ENCODE measurements at places on chromosomes 6 and 20.
A peak's percentile ranks its signal among the peaks of the same experiment; 100 is the strongest.

GRCh38 chr6:5634525-5634924 is 372.2 kb downstream of the NRN1 start:
- DNase-seq: no peak

- DNase-seq: peak; percentile 58
Observed at GRCh38 chr6:44151348-44152108, 7.1 kb upstream of the CAPN11 start.

GRCh38 chr6:9140172-9140571 is 704.8 kb upstream of the SLC35B3 start:
- DNase-seq: no peak

GRCh38 chr6:105795913-105796517 is 290.1 kb upstream of the PRDM1 start:
- no peak for DNase-seq

- DNase-seq: no peak
Observed at GRCh38 chr6:132675749-132676148, 16.8 kb upstream of the TAAR1 start.

GRCh38 chr6:152094992-152095592 is 287.6 kb downstream of the ESR1 start:
- DNase-seq: peak; percentile 100

DNA sequence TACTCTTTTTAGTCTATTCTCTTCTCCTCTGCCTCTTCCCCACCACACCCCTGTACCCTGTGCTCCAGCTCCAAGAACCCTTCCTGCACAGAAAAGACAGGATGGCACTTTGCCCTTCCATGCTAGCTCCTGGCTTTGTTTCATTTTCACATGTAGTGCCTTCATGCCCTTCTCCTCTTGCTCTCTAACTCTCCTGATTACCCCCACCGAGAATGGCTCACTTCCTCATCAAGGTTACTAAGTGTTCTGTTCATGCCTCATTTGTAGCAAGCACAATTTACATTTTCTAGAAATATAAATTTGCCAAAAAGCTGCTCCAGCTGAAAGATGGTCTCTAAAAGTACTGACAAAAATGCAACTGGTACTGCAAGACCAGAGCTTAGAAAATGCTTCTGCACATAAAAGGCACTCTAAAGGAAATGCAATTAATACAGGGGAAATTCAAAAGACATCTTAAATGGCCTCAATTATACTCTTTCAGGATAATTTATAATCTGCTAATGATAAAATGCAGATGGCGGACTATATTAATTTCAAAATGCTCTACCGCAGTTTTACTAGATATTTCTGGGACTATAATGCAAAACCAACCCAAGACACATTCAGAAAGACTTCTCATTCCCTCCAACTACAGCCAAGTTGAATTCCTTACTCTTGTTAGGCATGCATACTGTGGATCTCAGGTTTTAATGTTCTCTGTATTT is 570.2 kb downstream of the PRKN start:
- DNase-seq: no peak

GRCh38 chr6:143015300-143015706 is 45.4 kb upstream of the AIG1 start:
- no peak for DNase-seq

- no peak for DNase-seq
Observed at GRCh38 chr6:136016228-136017225, 165.0 kb downstream of the PDE7B start.

DNA sequence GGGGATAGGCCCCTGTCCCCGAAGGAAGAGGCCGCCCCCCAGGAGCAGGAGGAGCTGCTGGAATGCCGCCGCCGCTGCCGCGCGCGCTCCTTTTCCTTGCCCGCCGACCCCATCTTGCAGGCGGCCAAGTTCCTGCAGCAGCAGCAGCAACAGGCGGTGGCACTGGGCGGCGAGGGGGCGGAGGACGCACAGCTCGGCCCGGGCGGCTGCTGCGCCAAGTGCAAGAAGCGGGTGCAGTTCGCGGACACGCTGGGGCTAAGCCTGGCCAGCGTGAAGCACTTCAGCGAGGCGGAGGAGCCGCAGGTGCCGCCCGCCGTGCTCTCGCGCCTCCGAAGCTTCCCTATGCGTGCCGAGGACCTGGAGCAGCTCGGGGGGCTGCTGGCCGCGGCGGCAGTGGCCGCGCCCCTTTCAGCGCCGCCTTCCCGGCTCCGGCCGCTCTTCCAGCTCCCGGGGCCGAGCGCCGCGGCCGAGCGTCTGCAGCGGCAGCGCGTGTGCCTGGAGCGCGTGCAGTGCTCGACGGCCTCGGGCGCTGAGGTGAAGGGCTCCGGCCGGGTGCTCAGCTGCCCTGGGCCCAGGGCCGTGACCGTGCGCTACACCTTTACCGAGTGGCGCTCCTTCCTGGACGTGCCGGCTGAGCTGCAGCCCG is 630 bp downstream of the PPP1R3G start:
- DNase-seq: peak; percentile 44

GRCh38 chr6:161636882-161637430 is 363.1 kb upstream of the AGPAT4 start:
- no peak for DNase-seq

DNA sequence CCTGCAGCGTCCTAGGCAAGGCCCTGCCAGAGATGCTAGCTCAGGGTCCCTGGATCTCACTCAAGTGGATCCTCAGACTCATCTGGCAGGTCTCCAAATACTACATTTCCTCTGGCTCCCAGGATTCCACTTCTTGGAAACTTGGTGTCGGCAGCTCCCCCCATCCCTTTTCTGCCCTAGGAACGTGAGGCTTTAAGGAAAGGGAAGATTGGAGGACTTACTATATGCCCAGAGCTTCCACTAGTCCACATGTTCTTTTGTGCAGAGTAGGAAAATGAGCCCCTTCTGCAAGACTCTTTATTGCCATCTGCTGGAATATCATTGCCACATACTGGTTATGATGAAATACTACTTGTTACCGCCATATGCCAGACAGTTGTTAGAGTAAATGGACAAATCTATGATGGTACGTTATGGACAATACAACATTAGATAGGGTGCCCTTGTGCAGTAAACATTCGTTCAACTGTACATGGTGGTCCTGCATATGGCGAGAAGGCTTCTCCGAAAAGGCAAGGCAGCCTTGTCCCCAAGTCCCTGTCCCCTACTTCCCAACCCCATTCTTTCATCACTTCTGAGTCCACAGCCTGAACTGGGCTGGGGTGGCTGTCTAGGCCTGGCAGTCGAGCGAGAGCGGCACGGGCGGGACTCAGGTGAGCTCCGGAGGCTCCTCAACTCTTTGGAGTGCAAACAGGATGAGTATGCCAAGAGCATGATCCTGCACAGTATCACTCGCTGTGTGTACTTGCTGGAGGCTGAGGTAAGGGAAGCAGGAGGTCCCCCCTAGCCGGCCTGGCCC is 780 bp downstream of the ARMC12 start:
- DNase-seq: peak; percentile 89

DNA sequence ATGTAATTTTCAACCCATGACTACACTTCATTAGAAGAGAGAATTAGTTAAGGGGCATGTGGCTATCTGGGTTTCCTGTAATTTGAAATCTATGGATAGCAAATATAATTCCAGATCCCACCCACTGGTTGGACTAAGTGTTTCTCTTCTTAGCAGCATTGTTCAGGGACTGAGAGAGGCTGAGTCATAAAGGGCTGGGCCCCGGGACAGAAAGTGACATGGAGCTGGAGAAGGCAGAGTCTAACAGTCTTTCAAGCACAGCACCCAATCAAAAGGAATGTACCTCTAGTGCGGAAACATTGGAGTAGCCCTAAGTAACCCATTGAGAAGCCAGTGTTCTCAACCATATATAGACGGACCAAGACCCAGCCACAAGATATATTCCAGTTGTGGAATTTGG is 363.9 kb downstream of the DHX35 start:
- DNase-seq: no peak

- no peak for DNase-seq
Observed at GRCh38 chr20:58416835-58417234, 27.8 kb downstream of the VAPB start.

GRCh38 chr20:49768204-49769047 is 44.2 kb upstream of the SLC9A8 start:
- peak; percentile 94 for DNase-seq

- DNase-seq: no peak
Observed at GRCh38 chr6:74482180-74482579, 723.7 kb downstream of the COL12A1 start.
